ENCODE measurements at places on chromosomes 4 and X.

GRCh38 chr4:9987749-9988362 lies 33.4 kb downstream of the SLC2A9 start:
- no peak for DNase-seq

- DNase-seq, result no peak
Observed at GRCh38 chrX:68831405-68832100, 2.7 kb downstream of the EFNB1 start.

- no peak for DNase-seq
Observed at GRCh38 chr4:163121689-163122088, 45.0 kb downstream of the NAF1 start.

DNA sequence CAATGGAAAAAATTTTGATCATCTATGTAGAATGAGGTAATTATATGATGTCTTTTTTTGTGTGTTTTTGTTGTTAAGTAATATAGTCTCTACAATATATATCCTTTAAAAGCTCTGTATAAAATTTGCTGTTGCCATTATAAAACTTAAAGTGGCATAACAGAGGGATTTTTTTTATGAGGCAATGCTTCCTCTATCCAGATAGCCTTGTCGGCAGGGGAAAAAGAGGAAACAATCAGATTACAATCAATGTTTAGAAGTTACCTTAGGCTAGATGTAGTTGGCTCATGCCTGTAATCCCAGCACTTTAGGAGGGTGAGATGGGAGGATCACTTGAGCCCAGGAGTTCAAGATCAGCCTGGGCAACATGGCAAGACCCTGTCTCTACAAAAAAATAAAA lies 86.8 kb downstream of the DIAPH2 start:
- DNase-seq, result no peak

All from activated CD4-positive, alpha-beta T cell treated with anti-CD3 and anti-CD28 coated beads, Interleukin-2, amount 10 ng/mL, durations not matched to agents 7 days and 5 days (primary cell).